AG04450 (cell line): ENCODE measurements at places on chromosomes 13 and 19. TPM values are rescaled to one million over a fixed set of nuclear protein-coding genes. Genes with fewer than 3 reads are reported as not detected.

DNA sequence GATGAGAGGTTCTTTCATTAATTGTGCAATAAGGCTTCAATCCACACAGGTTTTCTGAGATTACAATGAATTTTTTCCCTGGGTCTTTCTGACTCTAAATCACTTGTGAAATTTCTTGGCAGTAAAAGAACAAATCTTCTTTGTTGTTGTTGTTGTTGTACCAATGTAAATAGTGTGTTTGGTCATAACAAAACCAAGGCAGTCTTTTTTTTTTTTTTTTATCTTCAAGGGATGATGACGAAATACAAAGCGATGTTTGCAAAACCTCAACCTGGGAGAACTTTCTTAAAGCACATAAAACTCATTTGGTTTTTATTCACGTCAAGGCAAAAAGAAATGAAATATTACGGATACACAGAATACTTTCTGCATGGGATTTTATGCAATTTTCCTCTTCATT is 462.0 kb downstream of the LIG4 start:
- DNase-seq = no peak

GRCh38 chr19:674282-675151 is 1.7 kb upstream of the FSTL3 start:
- DNase-seq = no peak

DNA sequence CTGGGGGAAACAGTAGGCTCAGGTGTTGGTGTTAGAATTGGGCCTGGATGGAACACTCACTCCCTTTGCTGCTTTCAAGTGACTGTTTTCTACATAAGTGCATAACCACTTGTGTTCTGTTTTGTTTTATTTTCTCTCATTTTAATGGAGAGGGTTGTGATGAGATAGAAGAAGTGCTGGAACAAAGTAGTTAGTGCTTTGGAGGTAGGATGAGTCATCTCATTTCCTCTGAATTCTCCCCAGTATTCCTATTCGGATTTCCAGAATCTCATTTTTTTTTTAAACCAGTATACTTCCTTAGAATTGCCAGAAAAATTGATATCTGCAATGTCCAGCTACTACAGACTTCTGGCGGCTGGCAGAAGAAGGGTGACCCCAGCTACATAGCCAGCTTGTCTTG is 575.9 kb downstream of the MYO16 start:
- DNase-seq = no peak

DNA sequence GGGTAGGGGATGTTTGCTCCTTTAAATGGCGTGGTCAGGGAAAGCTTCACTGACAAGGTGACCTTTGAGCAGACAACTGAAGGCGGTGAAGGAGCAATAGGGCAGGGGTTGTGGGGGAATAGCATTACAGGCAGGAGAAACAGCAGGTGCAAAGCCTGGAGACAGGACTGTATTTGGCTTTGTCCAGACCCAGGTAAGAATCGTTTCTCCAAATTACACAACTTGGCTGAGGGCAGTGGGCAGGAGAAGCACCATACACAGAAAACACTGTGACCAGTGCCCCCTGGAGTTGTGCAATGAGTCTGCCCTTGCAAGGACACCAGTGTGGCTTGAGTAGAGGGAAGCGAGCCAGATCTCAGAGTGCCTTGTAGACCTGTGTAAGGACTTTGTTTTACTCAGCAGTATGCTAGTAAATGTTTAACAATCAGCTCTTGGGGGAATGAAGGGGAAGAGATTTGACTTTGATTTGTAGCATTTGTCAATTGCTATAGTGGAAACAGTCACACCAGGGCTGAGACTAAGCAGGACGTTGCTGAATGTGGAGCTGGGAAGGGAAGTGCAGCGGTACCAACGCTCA is 360.0 kb downstream of the DCT start:
- no peak for DNase-seq

GRCh38 chr19:18503971-18504885 is 17.6 kb downstream of the ELL start:
- no peak for DNase-seq

- no peak for DNase-seq
These were observed 45.8 kb downstream of the TNFSF13B start for GRCh38 chr13:108315273-108315672.

- DNase-seq = no peak
These were observed 97.9 kb downstream of the GGACT start for GRCh38 chr13:100490692-100491091.

DNA sequence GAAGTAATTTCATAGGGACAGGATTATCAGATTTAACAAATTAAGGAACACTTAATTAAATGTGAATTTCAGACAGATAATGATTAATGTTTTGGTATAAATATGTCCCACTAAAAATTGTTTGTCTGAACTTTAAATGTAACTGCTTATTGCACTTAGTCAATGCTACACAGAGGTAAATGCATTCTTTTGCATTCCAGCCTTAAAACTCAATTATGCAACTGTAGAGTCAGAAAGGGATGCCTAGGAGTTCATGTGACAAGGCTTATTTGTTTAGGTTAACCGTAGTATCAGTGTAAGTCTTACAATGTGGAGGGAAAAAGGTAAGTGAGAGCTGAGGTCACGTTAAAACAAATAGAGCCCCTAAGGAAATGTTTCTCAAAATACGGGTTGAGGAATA is 347.2 kb upstream of the ARGLU1 start:
- no peak for DNase-seq

GRCh38 chr13:112341976-112342735 is 34.0 kb upstream of the SPACA7 start:
- no peak for DNase-seq

KRTDAP gene
- not detected in 2 replicates for polyA plus RNA-seq
